ENCODE measurements at places on chromosomes 2 and 18.

GRCh38 chr2:59732871-59733566 is 820.4 kb downstream of the BCL11A start:
- DNase-seq = no peak

- DNase-seq = no peak
These were observed 37.6 kb upstream of the ASXL3 start for GRCh38 chr18:33540392-33540791.

- no peak for DNase-seq
These were observed 737 bp upstream of the MAPK4 start for GRCh38 chr18:50558948-50559751.

DNA sequence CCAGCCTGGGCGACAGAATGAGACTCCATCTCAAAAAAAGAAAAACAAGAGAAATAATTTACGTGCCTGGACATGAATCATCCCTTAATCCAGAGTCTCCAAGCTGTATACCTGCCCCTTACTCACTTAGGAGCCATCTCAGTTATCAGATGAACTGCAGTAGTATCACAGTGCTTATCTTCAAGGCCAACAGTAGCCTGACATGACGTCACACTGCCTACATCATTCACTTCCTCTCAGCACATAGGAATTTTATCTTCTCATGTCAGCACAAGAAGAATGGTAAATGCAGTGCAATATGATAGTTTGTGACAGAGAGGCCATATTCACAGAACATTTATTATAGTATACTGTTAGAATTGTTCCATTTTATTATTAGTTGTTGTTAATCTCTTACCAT is 216.6 kb downstream of the SS18 start:
- DNase-seq = no peak

- DNase-seq = no peak
These were observed 26.6 kb downstream of the GEN1 start for GRCh38 chr2:17780546-17780945.

DNA sequence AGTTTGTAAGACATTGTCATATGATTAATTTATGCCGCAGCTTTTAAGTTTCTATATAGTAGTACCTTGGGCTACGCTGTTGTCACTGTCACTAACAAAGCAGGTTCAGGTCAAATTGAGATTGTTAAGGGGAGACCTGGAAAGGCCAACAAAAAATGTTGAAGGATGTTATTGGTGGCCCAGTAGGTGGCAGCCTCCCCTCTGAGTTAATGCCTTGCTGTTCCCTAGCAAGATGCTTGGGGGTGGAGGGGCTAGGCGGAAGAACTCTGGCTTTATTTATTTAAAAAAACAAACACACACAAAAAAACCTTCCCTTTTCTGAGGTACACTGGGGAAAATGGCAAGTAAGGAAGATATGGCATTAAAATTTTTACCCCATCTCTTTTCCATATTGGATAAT is 128.3 kb upstream of the ATP5MC3 start:
- peak; percentile 46 for DNase-seq

GRCh38 chr2:40955042-40955441 is 503.2 kb upstream of the SLC8A1 start:
- DNase-seq = no peak

DNA sequence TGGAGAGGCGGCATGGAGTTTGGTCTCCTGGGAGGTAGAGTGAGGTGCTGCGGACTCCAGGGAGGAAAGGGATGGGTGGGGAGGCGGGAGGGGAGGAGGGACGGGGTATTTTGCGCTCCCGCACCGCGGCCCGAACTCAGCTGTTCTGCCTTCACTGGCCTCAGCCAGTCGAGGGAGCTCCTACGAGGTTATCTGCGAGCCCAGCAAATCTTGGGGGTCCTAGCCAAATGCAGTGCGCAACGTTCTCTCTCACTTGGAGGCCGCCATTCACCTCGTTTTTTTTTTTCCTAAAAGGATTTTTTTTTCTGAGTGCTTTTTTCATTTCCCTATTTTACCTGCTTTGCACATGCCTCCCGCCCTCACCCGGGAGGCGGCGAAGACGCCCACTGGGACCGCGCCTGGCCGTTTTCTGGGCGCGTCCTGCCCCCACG is 877 bp upstream of the BCL2L11 start:
- no peak for DNase-seq

GRCh38 chr2:239133945-239134570 is 266.8 kb downstream of the HDAC4 start:
- DNase-seq = no peak

DNA sequence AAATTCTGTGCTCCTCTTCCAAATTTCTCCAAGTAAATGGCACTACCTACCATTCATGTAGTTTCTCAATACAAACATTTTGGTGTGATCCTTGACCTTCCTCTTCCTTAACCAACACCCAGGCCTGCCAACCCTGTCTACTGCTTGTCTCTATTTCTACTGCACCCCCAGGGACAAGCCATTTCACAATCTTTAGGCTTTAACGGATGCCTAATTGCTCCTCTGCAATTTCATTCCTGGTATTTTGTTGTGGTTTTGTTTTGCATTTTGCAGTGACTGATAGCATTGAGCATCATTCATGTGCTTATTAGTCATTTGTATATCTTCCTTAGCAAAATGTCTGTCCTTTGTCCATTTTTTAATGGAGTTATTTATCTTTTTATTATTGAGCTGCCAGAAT is 10.0 kb downstream of the FAP start:
- DNase-seq = no peak

- no peak for DNase-seq
These were observed 103.7 kb downstream of the KCNH7 start for GRCh38 chr2:162734866-162735265.

DNA sequence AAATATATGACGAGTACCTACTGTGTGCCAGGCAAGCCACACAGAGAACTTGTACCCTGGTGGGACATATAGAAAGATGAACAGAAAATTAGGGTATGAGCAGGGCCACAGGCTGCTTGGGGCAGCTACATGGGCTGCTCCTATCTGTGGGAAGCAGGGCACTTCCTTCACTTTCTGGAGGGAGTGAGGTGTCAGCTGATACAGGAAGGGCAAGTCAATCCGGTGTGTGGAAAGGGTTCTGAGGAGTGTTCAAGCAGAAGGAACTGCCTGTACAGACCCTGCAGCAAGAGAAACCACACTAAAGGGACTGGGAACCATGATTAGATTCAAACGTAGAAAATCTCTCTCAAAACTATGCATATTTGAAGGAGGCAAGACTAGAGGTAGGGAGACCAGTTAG is 58.6 kb upstream of the BCL11A start:
- no peak for DNase-seq

DNA sequence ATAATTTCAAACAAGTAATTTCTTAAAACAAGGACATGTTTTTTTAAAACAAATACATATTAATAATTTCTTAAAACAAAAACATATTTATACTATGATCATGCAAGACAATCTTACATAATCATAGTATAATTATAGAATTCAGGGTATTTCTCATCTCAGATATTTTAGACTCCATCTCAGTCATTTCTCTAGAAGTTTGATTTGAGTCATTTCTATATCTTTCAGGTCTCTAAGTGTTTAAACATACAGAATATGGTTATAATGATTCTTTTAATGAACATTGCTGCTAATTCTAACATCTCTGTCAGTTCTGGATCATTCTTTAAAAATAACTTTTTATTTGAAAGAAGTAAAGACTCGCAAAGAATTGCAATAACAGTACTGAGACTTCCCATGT is 154.2 kb upstream of the KYNU start:
- DNase-seq = no peak

GRCh38 chr2:28975671-28976070 is 5.4 kb upstream of the TOGARAM2 start:
- no peak for DNase-seq

DNA sequence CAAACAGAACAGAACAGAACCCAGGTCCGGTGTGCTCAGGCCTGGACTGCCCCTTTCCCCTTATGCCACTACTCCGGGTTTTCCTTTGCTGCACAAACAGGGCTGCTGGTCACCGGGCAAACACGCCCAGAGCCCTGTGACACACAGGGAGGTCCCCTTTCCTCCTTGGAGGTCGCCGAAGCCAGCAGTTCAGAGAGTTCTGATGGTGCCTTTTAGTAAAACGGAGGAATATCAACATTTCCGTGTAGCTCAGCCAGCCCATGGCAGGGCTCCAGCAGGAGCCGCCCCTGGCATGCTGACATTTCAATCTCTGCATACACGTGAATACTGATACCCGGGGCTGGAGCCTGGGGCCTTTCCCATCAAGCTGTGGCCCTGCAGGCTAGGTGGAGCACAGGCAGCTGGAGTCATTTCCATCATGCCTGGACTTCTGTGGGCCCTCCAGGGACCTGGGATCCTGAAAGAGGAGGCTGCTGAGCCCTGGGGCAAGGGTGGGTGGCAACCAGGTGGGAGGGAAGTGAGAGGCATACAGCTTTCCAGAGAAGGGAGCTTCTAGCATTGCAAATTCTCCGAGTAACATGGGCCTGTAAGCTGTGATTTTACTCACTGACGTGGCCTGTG is 91.4 kb upstream of the PXDN start:
- DNase-seq = no peak

All from NCI-H774 (cell line).